ENCODE measurements at places on chromosomes 12 and 14.

DNA sequence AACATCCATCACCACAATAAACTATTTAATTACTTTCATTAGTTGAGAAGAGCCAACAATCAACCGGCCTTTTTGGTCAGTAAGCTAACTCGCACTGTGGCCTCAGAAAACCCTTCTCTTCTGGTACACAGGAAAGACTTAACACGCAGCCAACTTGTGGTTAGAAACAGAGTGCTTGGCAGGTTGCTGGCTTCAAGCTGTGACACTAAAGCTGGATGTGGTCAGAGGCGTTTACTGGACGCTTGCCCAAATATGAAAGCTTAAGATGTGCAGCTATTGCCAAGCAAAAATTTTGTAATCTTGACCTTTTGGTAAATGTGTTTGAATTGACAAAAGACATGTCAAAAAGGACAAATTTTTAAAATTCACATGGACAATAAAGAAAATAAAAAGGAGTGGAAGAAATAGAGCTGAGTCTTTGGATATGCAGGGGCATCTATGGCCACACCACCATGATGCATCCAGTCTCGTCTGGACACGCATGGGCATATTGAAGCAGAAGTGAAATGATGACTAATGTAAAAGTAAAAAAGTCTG, 2.6 kb upstream of the KLRK1 start:
- H3K27ac ChIP-seq, result no peak overlapping the region
- H3K4me3 ChIP-seq, result no peak overlapping the region
- no peak for DNase-seq
- peaks cover 8% of the 10 kb centered on the region for H3K27me3 ChIP-seq

DNA sequence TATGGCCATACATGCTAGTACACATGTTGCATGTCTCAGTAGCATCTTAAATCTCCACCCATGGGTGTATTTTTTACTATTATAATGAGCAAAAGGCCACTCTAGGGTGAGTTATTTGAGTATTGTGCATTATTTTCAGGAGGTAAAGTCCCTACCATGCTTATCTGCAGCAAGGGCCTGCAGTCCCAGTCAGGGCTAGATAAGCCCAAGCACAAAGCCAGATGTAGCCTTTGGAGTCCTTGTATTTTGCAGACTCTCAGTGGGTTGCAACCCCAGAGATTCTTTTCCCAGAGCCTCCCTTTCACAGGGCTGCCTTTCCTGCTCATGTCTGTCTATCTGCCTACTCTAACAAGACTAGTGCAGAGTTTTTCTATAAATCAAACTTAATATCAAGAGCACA, 295.3 kb downstream of the IPO8 start:
- no peaks in the 10 kb centered on the region for H3K27me3 ChIP-seq
- H3K27ac ChIP-seq, result no peak overlapping the region
- no peaks in the 10 kb centered on the region for H3K4me1 ChIP-seq
- DNase-seq, result no peak

- no peaks in the 10 kb centered on the region for H3K36me3 ChIP-seq
- no peak overlapping the region for H3K4me3 ChIP-seq
- peaks cover 11% of the 10 kb centered on the region for H3K4me1 ChIP-seq
- H3K27me3 ChIP-seq, result peaks cover 3% of the 10 kb centered on the region
- no peak for DNase-seq
Observed at GRCh38 chr12:99151744-99152143, 495.8 kb upstream of the GARIN6 start.

- no peak overlapping the region for H3K27ac ChIP-seq
- H3K4me3 ChIP-seq, result no peak overlapping the region
- no peak for DNase-seq
- no peaks in the 10 kb centered on the region for H3K27me3 ChIP-seq
- H3K36me3 ChIP-seq, result no peaks in the 10 kb centered on the region
- no peaks in the 10 kb centered on the region for H3K4me1 ChIP-seq
Observed at GRCh38 chr12:40446385-40446784, 221.6 kb downstream of the LRRK2 start.

- H3K4me3 ChIP-seq, result no peak overlapping the region
- H3K27me3 ChIP-seq, result peaks cover 4% of the 10 kb centered on the region
- H3K27ac ChIP-seq, result no peak overlapping the region
Observed at GRCh38 chr12:19189522-19189921, 60.0 kb downstream of the PLEKHA5 start.

Measured in nephron progenitor cell (in vitro differentiated cells).